ENCODE measurements at places on chromosomes 1 and 21.

DNA sequence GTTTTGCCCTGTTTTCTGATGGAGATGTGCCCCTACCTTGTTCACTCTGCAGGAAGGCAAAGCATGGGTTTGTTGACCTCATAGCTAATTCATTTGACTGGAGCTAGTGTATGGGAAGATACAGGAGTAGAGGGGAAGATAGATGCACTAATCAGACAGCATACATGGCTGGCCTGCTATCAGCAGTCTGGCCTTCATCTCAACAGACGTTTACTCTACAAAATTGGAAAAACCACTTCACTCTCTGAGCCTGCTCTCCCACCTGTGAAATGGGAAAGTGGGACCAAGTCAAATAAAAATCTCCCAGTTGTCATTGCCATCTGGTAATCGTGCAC lies 235.2 kb upstream of the RAB4A start:
- DNase-seq = no peak

DNA sequence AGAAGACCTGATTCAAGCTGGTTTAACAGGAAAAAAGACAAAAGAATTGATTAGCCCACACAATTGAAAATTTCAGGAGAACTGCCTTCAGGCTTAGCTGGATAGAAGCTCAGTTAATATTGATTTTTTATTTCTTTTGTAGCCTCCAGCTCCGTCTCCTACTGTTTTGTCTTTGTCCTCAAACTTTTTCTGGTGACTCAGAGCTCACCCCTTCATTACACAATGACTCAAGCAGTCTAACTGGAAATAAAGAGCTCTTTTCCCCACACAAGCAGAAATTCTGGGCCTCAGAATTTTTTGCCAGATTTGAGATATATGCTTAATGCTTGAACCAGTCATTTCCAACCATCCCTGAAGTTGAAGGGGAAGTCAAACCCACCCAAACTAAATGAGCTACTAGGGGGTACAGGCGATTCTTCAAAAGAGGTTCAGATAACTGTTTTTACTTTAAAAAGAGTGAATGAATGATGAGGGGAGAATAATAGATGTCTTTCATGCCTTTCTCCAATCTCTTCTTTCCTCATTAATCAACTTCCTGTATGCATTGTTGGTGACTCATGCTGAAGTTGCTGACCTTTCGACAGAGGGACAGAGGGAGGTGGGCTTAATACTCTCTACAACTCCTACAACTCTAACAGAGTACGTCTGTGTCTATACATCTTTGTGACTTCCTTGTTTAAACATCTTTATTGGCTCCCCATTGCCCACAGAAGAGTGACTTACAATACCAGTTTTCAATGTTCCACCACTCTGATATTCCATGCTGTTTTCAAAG lies 6.2 kb upstream of the ACP6 start:
- no peak for DNase-seq

GRCh38 chr1:1440262-1441001 lies 4.9 kb downstream of the VWA1 start:
- no peak for DNase-seq

GRCh38 chr1:110631836-110632620 lies 25.9 kb upstream of the KCNA2 start:
- no peak for DNase-seq

DNA sequence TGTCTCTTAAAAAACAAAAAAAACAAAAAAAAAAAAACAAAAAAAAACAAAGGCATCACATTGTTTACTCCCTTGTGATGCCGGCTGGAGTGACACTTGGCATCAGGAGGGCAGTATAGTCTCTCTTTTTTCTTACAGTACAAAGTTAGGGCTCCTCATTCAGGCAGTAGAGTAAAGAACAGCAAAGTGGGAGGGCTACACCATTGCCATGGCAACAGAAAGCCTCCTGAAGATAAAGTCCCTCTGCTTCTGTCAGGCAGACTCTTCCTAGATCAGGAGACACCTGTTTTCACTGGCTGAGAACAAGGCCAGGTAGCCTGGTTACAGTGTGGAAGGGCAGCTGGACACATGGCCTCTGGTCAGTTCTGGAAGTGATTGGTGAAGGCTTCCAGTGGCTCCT lies 41.3 kb upstream of the RAB3GAP2 start:
- no peak for DNase-seq

DNA sequence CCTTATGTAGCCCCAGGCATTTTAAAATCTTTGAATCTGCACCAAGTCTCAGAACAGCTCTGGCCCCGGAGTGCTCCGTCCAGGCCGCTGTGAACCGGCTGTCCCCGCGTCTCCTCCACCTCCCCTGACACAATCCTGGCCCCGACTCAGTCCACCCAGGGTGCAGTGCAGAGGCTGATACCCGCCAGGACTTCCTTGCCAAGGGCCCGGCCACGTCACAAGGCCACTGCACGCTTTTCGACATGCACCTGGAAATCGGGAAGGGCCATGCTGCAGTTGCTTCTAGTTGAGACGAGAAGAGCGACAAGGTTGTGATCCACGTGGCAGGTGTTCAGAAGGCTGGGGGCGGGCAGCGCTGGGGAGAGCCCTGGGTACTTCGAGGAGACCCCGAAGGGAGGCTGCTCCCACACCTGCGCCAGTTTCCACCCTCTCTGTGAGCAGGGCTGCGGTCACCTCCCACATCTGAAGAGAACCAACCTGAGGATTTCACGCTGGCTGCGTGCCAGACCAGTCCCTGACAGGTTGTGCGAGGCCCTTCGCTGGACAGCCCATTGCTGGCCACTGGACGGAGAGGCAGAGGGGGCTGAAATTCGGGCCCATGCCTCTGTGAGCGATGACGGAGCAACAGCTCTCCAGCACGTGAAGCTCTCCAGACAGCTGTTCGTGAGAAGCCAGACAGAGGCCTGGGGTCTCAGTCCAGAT lies 6.7 kb downstream of the VWA1 start:
- DNase-seq = no peak

- DNase-seq = no peak
These were observed 66.6 kb downstream of the IFI44 start for GRCh38 chr1:78716186-78716585.

- no peak for DNase-seq
These were observed 116.0 kb downstream of the ASTN1 start for GRCh38 chr1:177048314-177049069.

DNA sequence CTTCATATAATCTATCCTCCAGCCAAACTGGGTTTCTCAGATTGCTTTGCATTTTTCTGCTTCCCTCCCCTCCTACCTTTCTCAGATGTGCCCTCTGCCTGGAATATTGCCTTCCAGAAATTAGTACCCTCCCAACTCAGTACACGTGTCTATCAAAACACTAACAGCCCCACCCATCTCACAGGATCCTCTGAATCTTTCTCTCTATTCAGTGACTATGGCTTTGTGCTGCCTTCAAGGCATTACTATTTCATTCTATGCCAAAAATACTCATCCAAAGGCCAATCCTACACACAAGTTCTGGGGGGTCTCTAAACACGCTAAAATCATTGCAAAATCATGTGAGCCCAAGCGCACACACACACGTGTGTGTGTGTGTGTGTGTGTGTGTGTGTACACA lies 58.4 kb downstream of the ZNF281 start:
- DNase-seq = no peak

DNA sequence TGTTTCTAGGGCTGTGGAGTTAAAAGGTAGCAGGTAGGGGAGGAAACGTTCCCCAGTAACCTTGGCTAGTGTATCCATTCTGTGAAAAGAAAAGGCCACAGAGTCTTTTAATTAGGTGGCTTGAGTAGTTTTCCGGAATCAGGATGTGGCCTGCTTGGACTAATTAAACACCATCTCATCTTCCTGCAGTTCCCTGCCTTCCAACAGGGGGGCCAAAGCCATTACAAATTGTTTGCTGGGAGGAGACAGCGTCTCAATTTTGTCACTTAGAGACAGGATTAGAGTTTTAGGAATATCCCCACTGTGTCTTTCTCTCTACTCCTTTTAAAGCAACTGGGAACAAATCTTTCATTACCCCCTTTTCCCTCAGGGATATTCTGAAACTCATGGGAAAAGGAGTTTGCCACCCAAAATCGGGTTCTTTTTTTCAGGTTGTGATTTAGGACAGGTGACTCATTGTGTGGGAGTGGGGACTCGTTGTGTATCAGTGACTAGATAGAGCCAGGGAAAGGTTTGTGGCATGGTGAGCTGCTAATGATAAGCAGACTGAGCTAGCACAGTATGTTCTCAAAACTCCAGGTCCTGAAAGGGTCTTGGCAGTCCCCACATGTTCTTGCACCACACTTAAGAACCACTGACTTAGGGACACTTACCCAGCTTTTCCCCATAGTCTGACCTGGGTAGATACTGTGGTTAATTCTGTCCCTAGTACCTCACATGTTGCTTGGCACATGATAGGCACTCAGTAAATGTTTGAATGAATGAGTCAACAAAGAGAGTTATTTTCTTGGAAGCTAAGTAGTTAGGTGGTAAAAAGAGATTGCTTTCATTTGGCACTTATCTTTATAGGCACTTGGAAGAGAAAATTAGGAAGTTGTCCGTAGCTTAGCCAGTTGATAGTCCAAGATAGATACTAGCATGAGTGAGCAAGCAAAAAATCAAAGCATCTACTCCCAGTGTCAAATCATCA lies 22.5 kb downstream of the INTS3 start:
- DNase-seq = no peak

- no peak for DNase-seq
These were observed 2.5 kb upstream of the CD160 start for GRCh38 chr1:145716641-145717345.

DNA sequence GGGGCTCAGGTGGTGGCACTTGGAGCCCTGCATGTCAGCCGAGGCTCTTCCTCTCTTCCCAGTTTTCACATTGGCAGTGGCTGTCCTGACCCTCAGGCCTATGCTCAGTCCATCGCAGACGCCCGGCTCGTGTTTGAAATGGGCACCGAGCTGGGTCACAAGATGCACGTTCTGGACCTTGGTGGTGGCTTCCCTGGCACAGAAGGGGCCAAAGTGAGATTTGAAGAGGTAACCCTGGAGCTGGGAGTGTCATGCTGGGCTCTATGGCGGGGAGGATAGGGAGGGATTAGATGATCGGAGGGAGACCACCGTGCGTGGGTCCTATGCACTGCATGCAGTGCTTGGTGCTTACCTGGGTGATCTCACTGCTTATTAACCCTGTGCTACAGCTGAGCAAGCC lies 13.5 kb downstream of the AZIN2 start:
- no peak for DNase-seq

DNA sequence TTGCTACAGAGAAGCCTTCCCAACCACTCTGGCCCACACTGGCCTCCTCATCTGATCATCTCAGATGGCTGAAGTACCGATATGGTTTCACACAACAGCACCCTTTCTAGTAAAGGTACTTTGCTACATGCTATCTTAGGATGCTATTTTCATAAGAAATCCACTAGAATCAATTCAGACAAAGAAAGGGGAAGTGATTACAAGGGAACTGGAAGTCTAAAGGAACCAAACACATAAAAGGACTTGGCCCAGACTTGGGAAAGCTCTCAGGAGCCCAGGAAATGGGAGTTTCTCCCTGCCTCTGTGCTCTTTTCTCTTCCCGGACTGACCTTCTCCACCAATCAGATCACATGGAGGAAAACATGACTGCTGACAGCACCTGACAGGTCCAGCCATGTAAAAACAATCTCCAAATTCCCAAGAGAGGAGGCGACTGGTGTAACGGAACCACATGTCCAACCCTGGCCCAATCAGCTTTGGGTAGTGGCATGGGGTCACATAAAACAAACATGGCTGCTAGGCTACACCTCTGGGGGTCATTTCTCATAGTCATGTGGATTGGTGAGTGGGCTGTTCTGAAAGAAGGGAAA lies 12.7 kb upstream of the FOXE3 start:
- no peak for DNase-seq

GRCh38 chr1:6263716-6264115 lies 2.8 kb upstream of the GPR153 start:
- DNase-seq = no peak

DNA sequence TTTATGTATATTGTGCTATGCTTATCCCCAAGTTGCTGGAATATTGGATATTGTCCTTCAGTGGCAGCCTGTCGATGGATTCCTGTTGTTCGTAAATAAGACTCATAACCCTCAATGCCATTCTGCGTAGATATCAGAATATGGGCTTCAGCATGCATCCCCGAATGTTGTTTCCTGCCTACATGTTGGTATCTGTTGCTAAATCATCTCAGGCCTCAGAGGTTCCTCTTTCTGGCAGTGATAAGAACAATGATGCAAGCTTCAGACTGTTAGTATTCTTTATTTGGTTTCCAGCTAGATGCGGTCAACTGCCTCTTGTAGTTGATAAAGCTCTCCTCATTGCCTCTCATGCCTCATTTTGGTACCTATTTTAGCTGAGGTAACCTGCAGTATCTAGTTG lies 2082.6 kb downstream of the MRPL39 start:
- DNase-seq = no peak

GRCh38 chr1:221845650-221846371 lies 103.9 kb upstream of the DUSP10 start:
- DNase-seq = peak; percentile 8

DNA sequence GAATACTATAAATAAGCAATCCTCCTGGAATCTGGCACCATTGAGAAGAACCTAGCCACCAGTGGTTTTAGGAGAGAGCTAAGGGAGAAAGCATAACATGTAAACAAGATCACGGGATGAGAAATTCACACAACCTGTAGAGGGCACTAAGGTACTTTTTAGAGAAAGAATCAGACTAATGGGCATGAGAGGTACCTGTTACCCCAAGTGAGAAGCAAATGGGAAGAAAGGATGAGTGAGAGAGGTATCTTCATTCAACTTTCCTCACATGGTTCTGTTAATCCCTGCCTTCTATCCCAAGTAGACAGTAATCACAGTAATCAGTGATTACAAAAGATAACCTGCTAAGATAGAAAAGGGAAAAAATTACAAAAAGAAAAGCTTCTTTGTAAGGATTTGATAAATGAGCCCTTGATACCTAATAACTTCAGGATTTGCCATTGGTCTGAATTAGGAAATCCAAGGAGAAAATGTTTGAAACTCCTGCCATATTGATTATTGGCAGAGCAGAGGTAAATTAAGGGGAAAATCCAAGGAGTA lies 251.1 kb upstream of the ADGRL2 start:
- peak; percentile 10 for DNase-seq

- DNase-seq = peak; percentile 39
These were observed 189.8 kb downstream of the RGS7 start for GRCh38 chr1:241167121-241167630.

- DNase-seq = no peak
These were observed 8.8 kb upstream of the OBSCN start for GRCh38 chr1:228198977-228199590.

- no peak for DNase-seq
These were observed 357.2 kb downstream of the RGS7 start for GRCh38 chr1:240999826-241000225.

DNA sequence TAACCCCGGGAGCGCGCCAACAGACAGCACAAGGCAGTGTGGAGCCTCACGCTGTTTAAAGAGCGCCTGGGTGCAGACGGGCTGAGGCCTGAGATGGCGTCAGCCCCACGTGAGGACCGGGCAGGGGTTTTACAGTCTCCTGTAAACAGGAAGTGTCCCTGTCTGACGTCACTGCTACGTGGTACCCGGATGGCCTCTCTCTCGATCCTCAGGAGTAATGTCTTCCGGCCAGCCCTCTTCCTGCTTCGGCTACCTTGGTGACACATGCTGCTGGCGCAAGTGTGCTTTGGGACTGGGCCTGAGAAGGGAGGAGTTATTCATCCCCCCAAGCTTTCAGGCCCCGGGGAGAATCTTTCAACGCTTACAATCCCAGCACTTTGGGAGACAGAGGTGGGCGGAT lies 41.2 kb downstream of the CNST start:
- no peak for DNase-seq

- DNase-seq = no peak
These were observed at the start of gene LAX1 for GRCh38 chr1:203765029-203765837. Gene LAX1, plus strand, starts transcription at chr1:203765183. Its CDS starts 383 bp downstream, at chr1:203765566.

GRCh38 chr1:201145816-201146215 lies 8.5 kb downstream of the TMEM9 start:
- no peak for DNase-seq
